Nasal cavity respiratory epithelium epithelial cell of viscerocranial mucosa (primary cell): ENCODE measurements at places on chromosomes 16 and 17. TPM values are rescaled to one million over a fixed set of nuclear protein-coding genes. Genes with fewer than 3 reads are reported as not detected.

The PLD6 gene
- total RNA-seq = 4.7 and 13.7 TPM in 2 replicates

The KIF2B gene
- not detected in 2 replicates for total RNA-seq

The TMC7 gene
- total RNA-seq = 4.1 and 5.5 TPM in 2 replicates

The C16orf86 gene
- total RNA-seq = 0.34 and 0.85 TPM in 2 replicates

The KRTAP9-8 gene
- not detected in 2 replicates for total RNA-seq

The NOL3 gene
- 16.7 and 22.5 TPM in 2 replicates for total RNA-seq

The ITGA2B gene
- under 0.01 and 0.07 TPM in 2 replicates for total RNA-seq

The DNAH17 gene
- total RNA-seq = under 0.01 and 0.07 TPM in 2 replicates

The USB1 gene
- total RNA-seq = 21.9 and 118 TPM in 2 replicates

The SCRN2 gene
- total RNA-seq = 21.7 and 22.2 TPM in 2 replicates

The WFDC1 gene
- not detected in 2 replicates for total RNA-seq

The RPGRIP1L gene
- total RNA-seq = 3.4 and 8.8 TPM in 2 replicates

The ZNF48 gene
- total RNA-seq = 9.0 and 13.0 TPM in 2 replicates

The FOXF1 gene
- not detected in 2 replicates for total RNA-seq

The SLC2A4 gene
- under 0.01 and 0.14 TPM in 2 replicates for total RNA-seq

The TEX14 gene
- total RNA-seq = 0.07 TPM in 1 of 2 replicates, not detected in the other

The RNF166 gene
- total RNA-seq = 7.0 and 9.6 TPM in 2 replicates

The EVI2B gene
- under 0.01 TPM in 1 of 2 replicates, not detected in the other for total RNA-seq

The CCL14 gene
- not detected in 2 replicates for total RNA-seq

The GDPD1 gene
- 2.4 and 5.1 TPM in 2 replicates for total RNA-seq

The SLFN14 gene
- not detected in 2 replicates for total RNA-seq

The TP53TG3B gene
- total RNA-seq = not detected in 2 replicates

The TMEM238L gene
- total RNA-seq = 0.34 TPM in 1 of 2 replicates, not detected in the other

The PDK2 gene
- 3.1 and 11.3 TPM in 2 replicates for total RNA-seq

The ETV4 gene
- 2.3 and 4.8 TPM in 2 replicates for total RNA-seq

The PHAF1 gene
- 16.1 and 30.3 TPM in 2 replicates for total RNA-seq

The ARHGDIG gene
- 0.34 TPM in 1 of 2 replicates, not detected in the other for total RNA-seq

The SLC13A5 gene
- total RNA-seq = 0.34 and 2.1 TPM in 2 replicates

The GRAP gene
- total RNA-seq = 0.14 TPM in 1 of 2 replicates, not detected in the other

The PARD6A gene
- 0.57 and 5.8 TPM in 2 replicates for total RNA-seq
